ENCODE measurements at places on chromosomes 11 and 22. TPM values are rescaled to one million over a fixed set of nuclear protein-coding genes. Genes with fewer than 3 reads are reported as not detected.

- DNase-seq, result no peak
Observed at GRCh38 chr11:92897487-92897886, 72.0 kb upstream of the MTNR1B start.

- no peak for DNase-seq
Observed at GRCh38 chr11:72743321-72744221, 8.6 kb downstream of the ARAP1 start.

DNA sequence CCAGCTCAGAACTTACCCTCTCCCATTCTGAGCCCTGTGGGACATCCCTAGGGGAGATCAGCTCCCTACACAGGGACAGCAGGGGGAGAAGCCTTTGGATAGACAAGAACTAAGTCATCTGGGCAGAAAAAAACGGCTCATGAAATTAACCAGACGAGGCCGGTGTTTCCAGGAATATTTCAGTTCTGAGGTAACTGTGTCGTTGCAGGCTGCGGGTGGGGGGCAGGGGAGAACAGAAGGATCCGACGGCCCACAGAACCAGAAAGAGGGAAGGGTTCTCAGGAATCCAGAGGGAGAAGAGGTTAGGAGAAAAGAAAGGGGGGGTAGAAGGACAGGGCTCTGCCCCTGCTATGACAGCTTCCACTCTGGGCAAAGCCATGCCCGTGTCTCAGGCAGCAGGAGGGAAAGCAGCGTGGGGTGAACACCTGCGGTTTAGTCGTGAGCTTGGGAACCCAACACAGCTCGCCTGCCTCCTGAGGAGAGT lies 3.6 kb downstream of the CLCF1 start:
- DNase-seq, result no peak

DNA sequence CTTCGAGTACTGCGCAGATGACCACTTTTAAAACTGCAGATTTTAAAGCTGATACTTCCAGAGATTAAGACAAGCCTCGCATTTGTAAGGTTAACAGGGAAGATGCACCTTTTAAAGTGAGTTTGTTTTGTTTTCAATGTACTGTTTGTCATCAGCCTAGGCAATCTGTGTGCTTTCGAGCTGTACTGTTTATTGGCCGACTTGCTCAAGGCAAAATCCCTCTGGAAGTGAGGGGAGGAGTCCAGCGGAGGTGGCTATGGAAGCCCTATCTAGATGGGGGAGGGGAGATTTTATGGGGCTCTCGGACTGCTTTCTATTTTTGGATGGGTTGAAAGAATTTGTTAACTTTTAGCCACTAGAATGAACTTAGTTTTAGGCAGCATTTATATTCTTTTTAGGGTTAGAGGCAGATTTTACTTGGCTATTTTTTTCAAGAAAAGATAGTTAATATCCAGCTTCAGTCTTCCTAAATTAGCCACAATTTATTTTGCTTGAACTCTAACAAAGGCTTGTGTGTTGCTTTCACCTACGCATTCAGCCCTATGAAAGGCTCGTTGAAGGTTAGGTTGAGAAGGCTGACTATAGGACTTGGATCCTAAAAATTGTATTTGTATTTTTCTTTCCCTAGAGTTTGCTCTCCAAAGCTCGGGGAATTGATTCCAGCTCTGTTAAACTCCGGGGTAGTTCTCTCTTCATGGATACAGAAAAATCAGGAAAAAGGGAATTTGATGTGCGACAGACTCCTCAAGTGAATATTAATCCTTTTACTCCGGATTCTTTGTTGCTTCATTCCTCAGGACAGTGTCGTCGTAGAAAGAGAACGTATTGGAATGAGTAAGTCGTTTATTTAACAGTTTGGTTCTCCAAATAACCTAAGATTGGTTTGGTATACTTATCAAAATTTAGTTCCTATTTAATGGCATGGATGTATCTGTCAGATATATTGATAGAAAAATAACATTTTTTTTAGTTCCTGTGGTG lies 2.1 kb downstream of the WEE1 start:
- peak; percentile 71 for DNase-seq

DNA sequence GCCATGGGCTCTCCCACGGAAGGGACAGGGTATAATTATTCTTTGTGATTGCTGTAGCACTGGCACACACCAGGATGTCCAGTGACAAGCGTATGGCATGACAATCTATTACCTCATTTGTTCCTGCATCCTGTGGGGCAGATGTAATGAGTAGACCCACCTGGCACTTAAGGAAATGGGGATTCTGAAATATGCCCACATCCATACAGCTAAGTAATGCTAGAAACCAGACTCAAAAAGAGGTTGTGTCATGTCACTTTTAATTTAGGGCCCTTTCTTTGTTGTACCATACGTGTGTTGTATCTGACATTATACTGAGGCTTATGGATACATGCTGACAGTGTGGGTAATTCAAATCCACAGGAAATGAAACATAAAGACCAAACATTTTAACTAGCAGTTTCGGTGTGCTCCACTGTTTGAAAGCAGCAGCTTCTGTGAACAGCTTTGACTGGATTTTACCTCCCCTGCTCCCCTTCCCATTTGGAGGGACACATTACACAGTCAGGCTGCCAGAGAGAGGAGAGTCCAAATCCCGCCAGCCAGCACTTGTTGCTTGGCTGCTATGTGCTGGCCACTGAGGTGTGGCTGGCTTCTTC lies 21.2 kb downstream of the GRAMD1B start:
- DNase-seq, result no peak

DNA sequence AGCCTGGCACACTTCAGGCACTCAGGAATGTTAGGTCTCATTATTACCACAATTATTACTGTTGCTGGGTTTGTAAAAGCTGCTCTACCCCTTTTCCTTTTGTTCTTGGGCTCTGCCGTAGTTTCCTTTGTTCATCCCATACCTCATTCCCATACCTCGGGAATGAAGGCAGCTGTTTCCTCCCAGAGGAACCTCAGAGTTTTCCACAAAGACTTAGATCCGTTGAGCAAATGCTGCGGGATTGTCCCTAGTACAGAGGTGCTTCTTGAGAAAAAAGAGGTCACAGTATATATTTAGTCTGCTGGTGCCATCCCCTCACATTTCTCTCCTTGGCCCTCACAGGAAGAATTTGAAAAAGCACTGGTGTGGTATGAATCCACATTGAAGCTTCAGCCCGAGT lies 134.7 kb downstream of the TTC17 start:
- DNase-seq, result no peak

GRCh38 chr11:109112261-109112660 lies 309.7 kb upstream of the C11orf87 start:
- no peak for DNase-seq

GRCh38 chr11:74470526-74470925 lies 3.2 kb upstream of the KCNE3 start:
- no peak for DNase-seq

- no peak for DNase-seq
Observed at GRCh38 chr11:134639586-134640330, 227.7 kb upstream of the B3GAT1 start.

- no peak for DNase-seq
Observed at GRCh38 chr11:123416566-123416965, 13.5 kb upstream of the GRAMD1B start.

- DNase-seq, result no peak
Observed at GRCh38 chr11:56848141-56848809, 99.8 kb upstream of the OR9G4 start.

DNA sequence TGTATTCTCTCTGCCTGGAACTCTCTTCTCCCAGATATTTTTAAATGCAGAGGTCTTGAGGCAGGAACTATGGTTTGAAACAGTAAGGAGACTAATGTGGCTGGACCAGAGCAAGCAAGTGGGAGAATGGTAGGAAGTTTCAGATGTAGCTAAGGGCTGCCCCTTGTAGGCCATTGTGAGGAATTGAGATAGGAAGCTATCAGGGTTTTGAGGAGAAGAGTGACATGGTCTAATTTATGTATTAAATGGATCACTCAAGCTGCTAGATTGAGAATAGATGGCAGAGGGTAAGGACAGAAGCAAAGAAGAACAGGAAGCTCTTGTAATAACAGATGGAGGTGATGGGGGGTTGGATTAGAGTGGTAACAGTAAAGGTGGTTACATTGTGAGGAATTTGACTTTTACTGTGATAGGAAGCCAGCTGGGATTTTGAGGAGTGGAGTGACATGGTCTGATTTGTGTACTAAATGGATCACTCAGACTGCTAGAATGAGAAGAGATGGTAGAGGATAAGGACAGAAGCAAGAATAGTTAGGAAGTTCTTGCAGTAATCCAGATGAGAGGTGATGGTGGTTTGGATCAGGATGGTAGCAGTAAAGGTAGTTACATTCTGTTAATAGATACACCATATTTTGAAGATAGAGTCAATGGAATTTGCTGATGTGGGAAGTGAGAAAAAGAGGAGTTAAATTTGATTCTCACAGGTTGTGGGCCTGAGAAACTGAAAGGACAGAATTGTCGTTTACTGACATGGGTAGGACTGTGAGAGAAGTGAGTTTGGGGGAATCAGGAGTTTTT lies 63.0 kb downstream of the HIPK3 start:
- no peak for DNase-seq

DNA sequence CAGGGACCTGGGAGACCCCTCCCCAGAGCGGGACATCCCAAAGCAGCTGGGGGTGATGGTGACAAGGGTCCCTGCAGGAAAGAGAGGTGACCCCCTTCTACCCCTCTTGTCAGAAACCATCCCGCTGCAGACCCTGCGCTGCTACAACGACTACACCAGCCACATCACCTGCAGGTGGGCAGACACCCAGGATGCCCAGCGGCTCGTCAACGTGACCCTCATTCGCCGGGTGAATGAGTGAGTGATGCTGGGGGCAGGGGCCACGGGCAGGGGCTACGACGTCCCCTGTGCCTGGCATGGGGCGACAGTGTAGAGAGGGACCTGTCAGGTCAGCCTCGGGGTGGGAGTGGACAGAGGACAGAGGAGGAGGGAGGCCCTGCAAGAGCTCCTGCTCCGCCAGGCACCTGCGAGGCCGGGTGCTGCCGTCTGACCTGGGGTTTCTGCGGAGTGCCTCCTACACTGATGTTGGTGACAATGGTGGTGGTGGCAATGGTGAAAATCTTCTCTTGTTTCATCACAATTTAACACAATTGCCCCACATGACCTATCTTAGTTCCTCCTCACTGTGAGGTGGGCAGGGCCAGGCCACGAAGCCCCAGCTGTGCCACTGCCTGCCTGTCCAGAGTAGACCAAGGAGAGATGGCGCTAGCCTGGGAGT lies 9.8 kb downstream of the CSF2RB start:
- DNase-seq, result no peak

- DNase-seq, result no peak
Observed at GRCh38 chr22:39110631-39111561, 13.9 kb downstream of the APOBEC3H start.

DNA sequence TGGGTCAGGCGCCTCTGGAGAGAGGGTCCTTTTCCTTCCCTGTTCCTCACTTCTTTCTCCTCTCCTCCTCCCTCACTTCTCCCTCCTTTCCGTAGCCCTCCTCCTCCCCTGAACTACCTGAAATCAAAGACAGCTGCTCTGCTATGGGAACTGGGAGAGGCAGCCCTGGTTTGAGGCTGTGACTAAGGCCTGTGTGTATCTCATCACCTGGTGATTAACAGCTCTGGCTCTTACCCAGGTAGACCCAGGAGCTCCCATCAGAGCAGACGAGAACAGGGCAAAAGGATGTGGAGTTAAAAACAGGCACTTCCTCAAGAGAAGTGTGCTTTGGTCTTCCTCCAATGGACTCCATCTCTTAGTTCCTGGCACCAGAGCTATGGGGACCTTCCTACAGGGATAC lies 5.8 kb downstream of the ISX start:
- no peak for DNase-seq

DNA sequence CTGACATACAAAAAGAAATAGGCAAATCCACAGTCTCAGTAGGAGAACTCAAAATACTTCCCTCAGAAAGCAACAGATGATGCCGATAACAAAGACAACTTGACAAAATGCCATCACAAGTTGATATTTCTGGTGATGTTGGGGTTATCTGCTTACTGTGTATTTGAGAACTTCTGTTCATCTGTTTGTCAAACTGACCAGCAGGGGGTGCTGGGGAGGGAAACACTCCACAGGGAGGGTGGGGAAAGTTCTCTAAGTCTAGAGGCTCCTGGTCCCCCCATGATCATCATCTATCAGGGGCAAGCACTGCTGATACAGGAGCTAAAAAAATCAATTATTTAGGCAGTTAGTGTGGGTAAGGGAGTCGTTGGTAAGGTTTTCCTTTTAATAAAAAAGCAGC lies 19.2 kb downstream of the GLYATL1 start:
- no peak for DNase-seq

GRCh38 chr11:44883277-44883676 lies 67.4 kb downstream of the TP53I11 start:
- DNase-seq, result no peak

The MOB2 gene
- 52.4 TPM for total RNA-seq

The KCNJ11 gene
- 17.1 TPM for total RNA-seq

The ROBO4 gene
- total RNA-seq, result 20.3 TPM

The UPK3A gene
- not detected for total RNA-seq

The WNT11 gene
- total RNA-seq, result 9.2 TPM

The ST14 gene
- total RNA-seq, result 1.3 TPM

The FAR1 gene
- 15.5 TPM for total RNA-seq

The TRIM77 gene
- not detected for total RNA-seq

The KIRREL3 gene
- 0.27 TPM for total RNA-seq

The RAG1 gene
- total RNA-seq, result 1.0 TPM

The RNF121 gene
- 23.4 TPM for total RNA-seq

All from heart left ventricle (tissue), 16 donors.